ENCODE measurements at places on chromosomes 7 and 10.

GRCh38 chr7:111362506-111363054 lies 199.7 kb downstream of the IMMP2L start:
- DNase-seq, result peak; percentile 75

GRCh38 chr10:110505130-110505770 lies 7.5 kb downstream of the DUSP5 start:
- DNase-seq, result no peak

DNA sequence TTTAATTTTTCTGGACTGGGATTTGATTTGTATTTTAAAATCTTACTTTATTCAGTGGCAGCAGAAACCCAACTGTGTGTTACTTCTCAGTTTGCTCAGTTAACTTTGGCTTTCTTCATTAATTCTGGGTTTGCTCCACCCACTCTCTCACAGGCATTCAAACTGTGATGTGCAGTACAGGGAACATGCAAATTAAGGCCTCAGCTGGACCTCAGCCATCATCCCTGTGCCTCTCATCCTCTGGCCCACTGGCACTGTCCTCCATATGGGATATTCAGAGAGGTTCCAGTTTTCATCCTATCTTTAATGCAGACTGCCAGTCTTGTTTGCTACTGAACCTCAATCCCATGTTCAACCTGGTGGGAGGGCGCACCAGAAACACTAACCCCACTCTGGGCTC lies 743.4 kb upstream of the IGFBP3 start:
- DNase-seq, result no peak

GRCh38 chr7:25752967-25753791 lies 398.8 kb upstream of the NFE2L3 start:
- DNase-seq, result no peak

DNA sequence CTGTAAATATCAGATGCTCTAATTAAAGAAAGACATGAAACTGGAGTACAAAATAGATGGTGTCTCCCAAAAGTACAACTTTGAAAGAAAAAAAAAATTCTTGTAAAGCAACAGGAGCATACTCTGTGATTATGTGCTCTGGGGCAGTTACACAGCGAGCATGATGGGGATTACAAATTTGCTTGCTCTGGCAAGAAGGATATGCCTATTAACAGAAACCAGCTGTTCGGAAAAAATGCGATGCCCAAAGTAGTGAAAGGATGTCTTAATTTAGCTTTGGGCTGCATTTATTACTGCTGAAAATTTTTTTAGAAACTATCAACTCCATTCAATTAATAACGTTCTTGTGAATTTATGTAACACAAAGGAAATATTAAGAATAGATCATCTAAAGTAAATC lies 256.9 kb upstream of the TPK1 start:
- DNase-seq, result no peak

DNA sequence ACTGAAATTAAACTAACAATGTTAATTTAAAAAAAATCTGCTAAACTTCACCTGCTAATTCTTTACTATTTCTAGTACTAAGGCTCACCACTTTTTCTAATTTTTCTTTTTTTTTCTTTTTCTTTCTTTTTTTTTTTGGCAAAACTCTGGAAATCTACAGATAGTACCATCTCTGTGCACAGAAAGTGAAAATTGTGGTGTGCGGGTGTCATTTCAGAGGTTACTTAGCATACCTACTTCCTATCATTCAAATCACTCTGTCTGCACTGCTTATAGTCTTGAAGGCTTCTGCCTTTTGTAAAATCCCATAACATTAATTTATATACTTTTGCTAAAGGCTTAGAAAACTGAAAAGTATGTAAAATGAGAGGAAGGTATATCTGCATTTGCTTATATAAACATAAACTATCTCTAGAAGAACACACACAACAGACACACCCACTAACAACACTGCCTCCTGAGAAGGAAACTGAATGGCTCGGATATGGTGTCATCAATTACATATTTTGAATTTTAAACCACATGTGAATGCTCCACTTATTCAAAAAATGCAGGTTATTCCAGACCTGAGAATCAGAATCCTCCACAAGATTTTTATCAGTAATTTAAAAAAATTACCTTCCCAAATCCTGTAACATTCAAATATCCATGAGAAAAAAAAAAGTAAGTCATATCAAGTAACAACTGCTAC lies 229.5 kb downstream of the PARD3 start:
- peak; percentile 63 for DNase-seq
